ENCODE measurements at places on chromosomes 13 and 19.

DNA sequence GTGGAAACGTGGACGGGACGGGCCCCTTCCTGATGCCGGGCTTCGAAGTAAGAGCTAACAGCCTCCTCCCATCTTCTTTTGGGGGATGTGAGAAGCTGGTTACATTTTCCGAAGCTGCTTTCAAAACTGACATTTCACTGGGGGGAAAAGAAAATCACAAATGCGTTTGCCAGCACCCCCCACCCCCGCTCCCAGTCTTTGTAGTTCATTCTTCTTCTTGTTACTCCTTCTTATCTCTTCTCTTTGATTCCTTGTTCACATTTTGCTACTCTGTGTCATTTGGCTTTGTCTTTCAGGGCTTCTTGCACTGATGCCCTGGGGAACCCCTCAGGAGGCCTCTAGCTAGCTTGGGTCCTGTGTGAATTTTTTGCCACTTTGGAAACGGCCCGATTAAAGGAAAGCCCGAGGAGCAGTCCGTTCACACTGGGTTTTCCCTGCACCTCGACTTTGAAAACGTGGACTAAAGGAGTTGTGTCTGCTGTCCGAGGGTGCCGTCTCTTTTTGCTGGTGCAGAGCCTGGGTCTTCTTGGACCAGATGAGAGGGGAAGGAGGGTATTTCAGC is 1.3 kb downstream of the CARM1 start:
- no peak for DNase-seq

DNA sequence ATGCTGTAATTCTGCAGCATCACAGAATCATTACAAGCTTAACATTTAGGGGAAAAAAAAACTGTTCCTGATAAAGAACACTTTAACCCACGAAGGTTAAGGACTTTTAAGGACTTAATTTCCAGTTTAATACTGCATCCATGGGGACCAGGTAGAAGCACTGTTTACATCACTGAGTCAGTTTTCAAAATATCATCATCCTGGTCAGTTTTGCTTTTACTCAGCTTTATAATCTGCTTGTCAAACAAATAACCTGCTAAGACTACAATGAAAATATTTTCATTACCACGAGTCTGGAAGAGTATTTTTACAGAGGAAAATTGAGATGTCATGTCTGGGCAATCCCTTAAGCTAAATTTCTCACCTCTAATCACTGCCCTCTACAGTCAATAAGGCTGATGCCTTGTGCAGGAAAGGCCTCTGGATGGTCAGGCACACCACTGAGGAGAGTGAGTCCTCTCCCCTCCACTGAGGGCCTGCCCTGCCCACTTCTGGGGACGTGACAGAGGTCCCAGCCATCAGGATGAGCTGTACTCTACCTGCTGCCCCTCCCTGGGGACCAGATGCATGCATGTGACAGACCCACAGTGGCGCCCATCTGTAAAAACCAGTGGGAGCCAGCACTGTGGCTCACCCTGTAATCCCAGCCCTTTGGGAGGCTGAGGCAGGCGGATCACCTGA is 31.0 kb downstream of the FOXO1 start:
- no peak for DNase-seq

DNA sequence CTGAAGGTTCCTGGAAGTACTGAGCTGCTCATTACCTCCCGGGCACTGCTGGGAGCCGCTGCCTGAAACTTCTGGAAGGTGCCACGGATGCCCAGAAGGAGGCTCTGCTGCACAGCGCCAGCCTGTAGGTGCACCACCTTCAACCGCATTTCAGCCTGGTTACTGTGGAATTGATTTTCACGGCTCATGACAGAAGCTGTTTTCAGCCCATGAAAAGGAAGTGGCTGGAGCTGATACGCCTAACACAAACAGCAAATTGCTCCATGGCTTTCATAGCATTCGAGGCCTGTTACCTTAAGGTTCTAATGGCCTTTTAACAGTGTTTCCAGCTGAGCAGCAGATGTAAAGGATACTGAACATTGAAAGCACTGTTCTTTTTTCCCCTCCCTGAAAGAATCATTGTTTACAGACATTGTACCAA is 22.0 kb downstream of the GPC6 start:
- DNase-seq = no peak

DNA sequence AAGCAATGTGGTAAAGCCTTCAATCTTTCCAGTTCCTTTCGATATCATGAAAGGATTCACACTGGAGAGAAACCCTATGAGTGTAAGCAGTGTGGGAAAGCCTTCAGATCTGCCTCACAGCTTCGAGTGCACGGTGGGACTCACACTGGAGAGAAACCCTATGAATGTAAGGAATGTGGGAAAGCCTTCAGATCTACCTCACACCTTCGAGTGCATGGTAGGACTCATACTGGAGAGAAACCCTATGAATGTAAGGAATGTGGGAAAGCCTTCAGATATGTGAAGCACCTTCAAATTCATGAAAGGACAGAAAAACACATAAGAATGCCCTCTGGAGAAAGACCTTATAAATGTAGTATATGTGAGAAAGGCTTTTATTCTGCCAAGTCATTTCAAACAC is 15.6 kb upstream of the ZNF763 start:
- no peak for DNase-seq

- no peak for DNase-seq
Measured at GRCh38 chr13:55000043-55000442, 1971.4 kb downstream of the OLFM4 start.

- DNase-seq = no peak
Measured at GRCh38 chr13:71721104-71721503, 145.9 kb downstream of the DACH1 start.

- no peak for DNase-seq
Measured at GRCh38 chr19:12665671-12666264, 774 bp downstream of the MAN2B1 start.

- no peak for DNase-seq
Measured at GRCh38 chr13:44425041-44425814, 51.6 kb downstream of the SERP2 start.

- DNase-seq = no peak
Measured at GRCh38 chr19:7678971-7679751, 1.5 kb upstream of the TRAPPC5 start.

GRCh38 chr13:91632086-91632485 is 233.7 kb downstream of the GPC5 start:
- no peak for DNase-seq

DNA sequence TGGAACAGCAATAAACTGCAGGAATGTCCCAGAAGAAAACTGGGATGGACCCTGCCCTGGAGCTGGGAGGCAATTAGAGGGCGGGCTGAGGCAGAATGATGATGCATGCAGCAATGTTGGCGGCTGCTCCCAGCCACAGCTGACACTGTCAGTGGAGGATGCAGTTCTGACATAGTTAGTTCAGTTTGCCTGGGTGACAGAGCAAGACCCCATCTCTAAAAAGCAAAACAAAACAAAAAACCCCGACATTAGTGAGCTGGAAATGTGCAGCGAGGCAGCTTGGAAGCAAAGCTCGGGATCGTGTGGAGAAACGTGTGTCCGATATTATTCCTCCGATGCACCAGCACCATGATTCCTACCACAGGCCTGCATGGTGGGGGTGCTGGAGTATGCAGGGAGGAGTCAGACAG is 110.1 kb upstream of the UQCRFS1 start:
- no peak for DNase-seq

- no peak for DNase-seq
Measured at GRCh38 chr19:36266375-36266961, 51.6 kb downstream of the ZNF146 start.

GRCh38 chr13:72622546-72622945 is 104.9 kb downstream of the MZT1 start:
- no peak for DNase-seq

DNA sequence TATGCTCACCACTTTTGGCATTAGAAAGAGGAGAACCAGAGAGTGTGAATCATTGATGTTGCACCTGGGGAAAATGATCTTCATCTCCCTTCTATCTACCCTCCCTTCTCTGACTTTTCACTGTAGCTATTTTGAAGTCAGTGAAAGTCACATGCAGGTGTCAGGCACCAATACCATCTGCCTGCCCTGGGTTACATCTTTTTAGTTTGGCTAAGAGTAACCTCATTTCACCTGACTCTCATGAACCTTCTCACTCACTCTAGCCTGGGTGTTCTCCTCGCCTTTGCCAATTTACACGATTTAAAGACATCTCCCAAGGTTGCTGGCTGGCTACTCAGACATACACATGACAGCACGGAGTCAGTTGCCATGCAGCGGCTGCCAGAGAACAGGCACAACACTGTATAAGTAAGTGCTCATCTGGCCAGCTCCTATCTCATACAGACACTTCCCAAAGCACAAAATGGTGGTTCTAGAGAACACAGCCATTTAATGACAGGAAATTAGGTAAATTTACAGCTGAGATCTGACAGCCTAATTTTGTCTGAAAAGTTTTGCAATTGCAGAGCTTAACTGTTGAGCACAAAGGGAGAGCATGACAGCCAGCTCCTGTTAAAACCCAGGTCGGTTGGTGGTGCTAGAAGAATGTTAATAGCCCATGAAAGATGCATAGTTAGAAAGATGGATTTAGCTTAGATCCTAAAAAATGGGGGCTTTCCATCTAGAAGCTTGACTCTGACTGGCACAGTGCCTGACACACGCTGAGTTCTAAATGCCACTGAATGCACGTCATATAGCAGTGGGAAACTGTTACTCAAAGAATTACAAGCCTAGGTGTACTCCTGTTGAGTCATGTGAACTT is 32.5 kb downstream of the LCP1 start:
- DNase-seq = no peak

- no peak for DNase-seq
Measured at GRCh38 chr19:17719730-17720400, 585 bp downstream of the MAP1S start.

GRCh38 chr13:66275416-66275815 is 954.7 kb downstream of the PCDH9 start:
- DNase-seq = no peak

DNA sequence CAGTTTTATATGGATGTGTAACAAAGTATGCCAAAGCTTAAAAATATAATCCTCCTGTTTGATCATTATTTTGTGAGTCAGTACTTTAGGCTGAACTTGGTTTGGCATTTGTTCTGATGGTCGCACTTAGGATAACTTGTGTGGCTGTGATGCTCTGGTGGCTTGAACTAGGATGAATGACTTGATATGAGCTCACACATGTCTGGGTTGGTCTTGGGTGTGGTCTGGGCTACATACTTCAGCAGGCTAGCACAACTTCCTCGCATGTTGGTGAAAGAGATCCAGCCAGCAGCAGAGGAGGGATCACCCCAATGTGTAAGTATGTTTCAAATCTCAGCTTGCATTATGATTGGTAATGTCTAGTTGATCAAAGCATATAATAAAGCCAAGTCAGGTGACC is 969.1 kb upstream of the PCDH9 start:
- no peak for DNase-seq

- DNase-seq = no peak
Measured at GRCh38 chr13:109145631-109146030, 516.2 kb downstream of the MYO16 start.

DNA sequence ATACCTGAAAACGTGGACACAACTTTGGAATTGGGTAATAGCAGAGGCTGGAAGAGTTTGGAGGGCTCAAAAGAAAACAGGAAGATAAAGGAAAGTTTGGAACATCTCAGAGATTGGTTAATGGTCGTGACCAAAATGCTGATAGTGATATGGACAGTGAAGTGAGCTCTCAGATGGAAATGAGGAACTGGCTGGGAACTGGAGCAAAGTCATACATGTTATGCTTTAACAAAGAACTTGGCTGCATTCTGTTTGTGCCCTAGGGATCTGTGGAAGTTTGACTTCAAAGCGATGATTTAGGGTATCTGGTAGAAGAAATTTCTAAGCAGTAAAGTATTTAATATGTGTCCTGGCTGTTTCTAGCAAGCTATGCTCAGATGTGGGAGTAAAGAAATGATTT is 136.2 kb downstream of the DNAJC3 start:
- no peak for DNase-seq

- DNase-seq = no peak
Measured at GRCh38 chr13:44887515-44887914, 101.8 kb downstream of the NUFIP1 start.

DNA sequence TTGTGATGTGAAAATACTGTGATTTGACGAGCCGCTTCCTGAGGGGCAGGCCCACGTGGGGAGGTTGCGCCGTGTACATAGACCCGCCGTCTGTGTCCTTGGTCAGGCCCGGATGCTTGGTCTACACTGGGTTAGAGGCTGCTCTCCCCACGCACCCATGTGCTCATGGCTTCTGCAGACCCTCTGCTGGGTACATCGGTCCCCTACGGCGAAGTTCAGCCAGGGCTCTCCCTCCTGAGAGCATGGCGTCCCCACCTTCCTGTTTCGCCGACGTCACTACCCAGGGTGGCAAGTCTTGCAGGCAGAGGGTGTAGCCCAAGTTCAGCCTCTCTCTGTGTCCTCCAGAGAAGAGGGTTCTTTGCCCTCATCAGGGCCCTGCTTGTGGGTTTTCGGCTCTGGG is 11.0 kb downstream of the COMP start:
- no peak for DNase-seq
